Activated CD4-positive, alpha-beta T cell treated with anti-CD3 and anti-CD28 coated beads for 4 hours (primary cell): ENCODE measurements at places on chromosomes 7 and 10.

DNA sequence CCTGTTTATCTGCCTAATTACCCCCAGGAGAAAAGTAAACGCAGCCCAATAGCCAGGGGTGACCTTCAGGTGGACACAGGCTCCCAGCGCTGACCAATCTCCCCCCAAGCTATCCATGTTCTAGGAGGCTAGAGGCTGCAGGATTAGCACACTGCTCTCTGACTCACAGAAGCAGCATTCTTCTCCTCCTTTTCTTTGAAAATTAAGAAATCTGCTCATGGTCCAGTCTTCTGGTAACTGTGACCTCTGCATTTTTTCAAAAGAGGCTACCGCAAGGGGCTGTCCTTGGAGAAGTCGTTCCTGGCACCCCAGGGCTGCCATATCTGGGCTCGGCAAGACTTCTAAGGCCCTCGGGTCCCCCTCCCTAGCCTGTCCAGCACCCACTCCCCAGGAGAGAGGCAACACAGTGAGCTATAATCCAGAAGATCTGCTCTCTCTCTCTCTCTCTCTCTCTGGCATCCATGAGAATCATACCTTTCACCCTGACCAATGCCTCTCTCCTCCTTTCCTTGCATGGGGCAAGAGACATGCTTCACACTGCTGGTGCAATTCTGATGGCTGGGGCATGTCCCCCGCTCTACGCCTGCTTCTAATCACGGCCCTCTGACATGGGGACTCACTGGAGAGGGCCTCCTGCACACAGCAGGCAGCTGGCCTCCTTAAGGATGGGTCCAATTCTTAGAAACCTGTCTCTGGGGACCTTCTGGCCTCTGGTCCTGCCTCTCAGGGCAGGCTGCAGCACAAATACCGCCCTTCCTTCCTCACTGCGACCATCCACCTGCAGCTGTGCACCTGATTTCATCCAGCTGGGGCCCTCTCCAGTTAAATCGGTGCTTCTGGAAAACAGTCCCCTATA lies 27.3 kb downstream of the ANXA11 start:
- no peak for DNase-seq

DNA sequence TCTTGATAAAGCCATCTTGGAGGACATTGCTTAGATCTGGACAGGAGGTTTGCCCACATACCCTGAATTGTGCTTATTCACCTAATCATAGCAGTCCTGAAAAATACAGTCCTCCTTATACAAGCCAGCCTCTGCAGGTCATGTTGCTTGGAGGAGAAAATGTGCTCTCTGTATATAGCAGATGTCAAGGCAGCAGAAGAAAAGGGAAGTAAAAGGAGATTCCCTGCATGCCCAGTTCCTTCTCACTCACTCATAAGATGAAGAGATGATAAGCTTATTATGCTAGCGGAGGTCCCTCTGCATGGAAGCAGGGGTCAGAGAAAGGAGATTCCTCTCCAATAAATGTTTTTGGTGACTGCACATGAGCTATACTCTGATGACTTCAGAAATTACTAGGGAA lies 458.8 kb upstream of the ZMIZ1 start:
- no peak for DNase-seq

DNA sequence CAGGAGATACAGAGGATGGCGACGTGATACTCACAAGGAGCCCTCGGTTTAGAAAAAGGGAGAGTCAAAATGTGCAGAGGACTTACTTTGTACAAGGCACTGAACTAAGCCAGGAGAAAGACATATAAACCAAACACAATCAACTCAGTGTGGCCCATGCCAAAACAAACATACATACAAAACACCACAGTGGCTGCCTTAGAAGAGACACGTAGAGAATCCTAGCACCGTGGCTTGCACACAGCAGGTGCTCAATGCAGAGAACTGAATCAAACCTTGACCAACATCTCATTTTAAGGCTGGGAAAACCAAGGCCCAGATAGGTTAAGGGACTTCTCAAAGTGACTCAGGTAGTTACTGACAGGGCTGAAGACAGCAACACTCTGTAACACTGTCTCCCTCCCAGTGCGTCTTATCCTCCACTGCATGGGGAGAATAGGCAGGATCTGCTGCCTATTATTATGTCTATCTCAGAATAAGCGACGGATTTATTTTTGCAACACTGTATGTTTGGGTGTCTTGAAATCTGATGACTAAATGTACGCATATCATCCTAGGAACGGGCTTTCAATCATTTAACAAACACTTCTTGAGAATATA lies 11.0 kb downstream of the SORBS1 start:
- DNase-seq: no peak

- DNase-seq: no peak
Observed at GRCh38 chr10:44380829-44381600, 3.9 kb downstream of the CXCL12 start.
